NCI-H1417 treated with DMSO at 0.1 percent for 48 hours (cell line): ENCODE measurements at places on chromosomes 16 and 17.

DNA sequence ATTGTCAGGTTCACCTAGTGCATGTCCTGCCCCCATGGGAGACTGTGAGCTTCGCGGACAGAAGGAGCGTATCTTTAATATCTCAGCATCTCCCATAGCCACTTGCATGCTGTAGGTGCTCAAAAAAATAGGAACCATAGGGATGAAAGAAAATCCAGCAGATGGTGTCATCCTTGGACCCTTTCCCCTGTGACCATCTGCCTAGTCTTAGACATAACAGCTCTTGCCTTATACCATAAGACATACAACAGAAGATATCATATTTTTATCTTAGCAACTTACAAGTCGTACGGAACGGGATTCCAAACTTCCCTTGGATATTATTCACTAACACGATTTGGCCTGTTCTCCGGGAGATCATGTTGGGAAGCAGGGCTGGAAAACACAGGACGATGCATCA lies 14.5 kb downstream of the DHRS7C start:
- no peak for DNase-seq

DNA sequence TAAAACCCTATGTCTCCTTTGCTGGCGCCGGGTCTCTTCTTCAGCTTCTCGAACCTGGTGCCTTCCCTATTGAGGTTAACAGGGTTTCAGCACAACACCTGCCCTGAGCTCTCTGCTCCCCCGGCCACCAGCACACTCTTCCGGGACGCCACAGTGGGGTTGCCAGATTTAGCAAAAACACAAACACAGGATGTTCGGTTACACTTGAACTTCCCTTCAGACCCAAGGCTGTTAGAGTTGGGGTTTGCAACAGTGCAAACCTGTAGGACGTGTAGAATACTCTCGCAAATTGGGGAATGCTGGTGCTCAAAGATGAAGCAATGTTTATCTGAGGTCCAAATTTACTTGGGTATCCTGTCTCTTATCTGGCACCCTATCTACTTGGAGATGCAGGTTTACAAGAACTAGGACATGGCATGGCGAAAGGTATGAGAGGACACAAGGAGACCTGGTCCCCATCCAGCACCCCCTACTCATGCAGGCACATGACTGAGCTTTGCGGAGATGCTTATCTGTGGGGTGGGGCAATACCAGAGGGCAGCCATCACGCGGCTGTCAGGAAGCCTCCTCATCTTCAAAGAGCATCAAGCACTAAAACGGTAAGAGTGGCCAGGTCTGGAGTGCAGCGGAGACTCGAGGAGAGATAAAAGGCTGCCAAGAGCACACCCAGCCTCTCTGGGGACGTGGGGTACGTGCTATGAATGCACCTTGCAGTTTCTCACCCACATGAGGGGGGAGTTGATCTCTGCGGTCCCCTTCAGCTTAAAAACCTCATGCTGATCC lies 52.8 kb downstream of the SDK2 start:
- DNase-seq = no peak

DNA sequence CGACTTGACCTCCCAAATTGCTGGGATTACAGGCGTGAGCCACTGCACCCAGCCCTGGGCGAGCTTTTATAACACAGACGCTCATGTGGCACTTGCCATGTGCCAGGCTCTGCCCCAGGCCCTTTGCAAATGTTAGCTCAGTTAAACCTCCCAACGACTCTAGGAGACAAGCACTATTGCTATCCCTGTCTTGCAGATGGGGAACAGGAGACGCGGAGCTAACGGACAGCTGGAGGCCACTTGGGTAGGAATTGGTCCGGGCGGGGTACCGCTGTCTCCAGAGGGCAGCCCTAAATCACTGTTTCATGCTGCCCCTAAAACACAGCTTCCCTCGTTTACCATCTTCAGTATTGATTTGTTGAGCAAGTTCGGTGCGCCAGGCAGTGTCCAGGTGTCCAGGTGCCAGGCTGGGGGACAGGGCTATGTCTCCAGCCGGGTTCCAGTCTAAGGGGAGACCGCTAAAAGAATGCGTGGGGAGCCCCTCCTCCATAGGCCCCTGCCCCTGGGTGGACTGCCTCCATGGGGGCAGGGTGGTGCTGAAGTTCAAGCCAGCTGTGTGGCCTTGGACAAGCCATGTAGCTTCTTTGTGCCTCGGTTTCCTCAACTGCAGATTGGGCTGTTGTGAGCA lies 23.7 kb downstream of the TMEM235 start:
- DNase-seq = no peak

- no peak for DNase-seq
Measured at GRCh38 chr17:15920758-15921239, 24.1 kb upstream of the ADORA2B start.

DNA sequence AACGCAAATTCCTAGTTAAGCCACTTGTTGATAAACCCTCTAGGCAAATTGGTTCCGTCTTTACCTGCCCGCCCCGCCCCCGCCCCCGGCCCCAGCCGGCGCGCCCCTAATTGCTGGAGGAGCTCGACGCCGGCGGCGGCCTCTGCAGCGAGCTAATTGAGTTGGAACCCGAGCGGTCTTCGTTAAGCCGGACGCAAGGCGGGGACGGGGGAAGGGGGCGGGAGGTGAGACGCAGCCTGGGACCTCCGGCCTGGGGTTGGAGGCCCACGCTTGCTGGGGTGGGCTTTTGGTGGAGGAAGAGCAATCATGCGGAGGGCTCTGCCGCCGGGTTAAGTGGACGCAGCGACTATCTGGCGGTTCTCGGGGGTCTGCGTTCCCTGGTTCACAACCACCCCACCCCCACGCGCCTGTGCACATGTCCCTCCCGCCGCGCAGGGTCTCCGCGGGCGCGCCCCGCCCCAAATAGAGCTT lies 12.7 kb upstream of the FOXF1 start:
- DNase-seq = no peak

DNA sequence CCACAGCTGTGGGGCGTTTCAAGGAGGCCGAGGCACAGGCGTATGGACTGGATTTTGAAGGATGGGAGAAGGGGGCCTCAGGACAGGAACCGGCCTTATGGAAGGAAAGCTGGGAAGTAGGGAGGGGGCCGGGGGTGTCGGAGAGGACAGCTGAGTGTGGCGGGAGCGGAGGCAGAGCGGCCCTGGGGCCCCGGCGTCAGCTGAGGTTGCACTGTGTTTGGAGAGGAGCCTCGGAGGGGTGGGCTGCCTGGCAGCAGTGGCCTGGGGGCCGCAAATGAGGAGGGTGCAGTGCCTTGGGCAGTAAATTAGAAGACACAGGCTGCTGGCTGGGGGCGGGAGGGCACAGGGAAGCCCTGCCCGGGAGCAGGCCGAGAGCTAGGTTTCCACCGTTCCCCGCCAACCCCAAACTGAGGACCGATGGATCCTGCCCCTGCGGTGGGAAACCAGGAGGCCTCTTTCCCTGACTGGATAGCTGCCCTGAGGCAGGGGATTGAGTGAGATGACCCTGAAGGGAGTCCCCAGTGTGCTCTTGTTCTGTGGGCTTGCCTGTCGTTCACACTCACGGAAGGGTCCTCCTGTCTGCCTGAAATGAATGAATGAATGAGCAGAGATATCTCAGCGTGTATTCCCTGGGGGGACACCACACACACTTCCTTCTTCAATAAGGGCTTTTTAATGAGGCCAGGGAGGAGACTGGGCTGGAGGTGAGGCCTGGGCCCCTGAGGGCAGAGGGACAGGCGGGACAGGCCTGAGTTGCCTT lies 18.4 kb downstream of the FOXJ1 start:
- no peak for DNase-seq

- DNase-seq = no peak
Measured at GRCh38 chr16:50528820-50529219, 19.4 kb upstream of the NKD1 start.

GRCh38 chr16:11312718-11313492 lies 31.8 kb upstream of the PRM1 start:
- DNase-seq = no peak

DNA sequence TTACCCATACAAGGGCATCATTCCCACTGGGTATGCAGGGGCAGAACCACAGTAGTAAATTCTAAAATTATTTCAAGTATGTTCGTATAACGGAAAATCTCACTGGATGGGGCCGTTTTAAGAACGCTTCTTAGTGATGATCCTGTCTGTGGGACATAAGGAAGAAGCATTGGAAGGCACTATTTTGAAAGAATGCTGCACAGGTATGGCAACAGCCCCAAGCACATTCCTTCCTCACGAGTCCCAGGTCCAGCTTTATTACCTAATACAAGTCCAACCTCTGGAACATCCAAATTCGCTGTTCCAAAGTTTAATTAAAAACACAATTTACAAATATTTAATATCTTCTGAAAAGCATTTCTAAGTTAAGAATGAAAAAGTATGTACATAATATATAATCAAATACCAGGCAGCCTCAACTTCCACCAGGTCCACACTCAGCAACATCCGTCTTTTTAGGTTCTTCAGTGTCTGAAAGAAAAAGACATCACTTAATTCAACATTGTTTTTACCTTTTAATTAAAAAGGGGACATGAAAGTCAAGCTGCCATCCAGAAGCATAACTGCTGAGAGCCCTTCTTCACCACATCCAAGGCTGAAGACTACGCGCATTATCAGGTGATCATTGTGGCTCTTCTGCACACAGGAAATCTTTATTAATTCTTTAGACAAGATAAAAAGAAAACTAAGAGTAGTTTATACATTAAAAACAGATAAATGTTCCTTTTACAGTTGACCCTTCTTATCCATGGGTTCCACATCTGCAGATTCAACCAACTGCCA lies 49.8 kb downstream of the BRD7 start:
- no peak for DNase-seq

DNA sequence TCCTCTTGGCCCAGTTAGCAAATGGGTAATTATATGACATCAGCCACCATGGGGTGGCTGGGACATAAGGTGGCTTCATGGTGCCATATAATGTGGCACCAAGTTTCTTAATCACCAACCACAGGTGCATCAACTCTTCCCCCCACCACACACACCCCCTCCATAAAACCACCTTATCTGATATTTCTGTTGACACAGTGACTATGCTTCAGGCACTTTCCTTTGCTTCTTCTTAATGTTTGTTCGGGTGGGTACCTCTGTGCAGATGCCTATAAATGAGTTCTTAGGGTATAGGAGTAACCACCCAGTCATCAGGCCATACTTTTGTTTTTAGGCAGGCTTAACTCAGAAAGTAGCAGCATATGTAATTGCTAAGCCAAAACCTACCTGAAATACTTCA lies 29.5 kb downstream of the RNF43 start:
- no peak for DNase-seq

DNA sequence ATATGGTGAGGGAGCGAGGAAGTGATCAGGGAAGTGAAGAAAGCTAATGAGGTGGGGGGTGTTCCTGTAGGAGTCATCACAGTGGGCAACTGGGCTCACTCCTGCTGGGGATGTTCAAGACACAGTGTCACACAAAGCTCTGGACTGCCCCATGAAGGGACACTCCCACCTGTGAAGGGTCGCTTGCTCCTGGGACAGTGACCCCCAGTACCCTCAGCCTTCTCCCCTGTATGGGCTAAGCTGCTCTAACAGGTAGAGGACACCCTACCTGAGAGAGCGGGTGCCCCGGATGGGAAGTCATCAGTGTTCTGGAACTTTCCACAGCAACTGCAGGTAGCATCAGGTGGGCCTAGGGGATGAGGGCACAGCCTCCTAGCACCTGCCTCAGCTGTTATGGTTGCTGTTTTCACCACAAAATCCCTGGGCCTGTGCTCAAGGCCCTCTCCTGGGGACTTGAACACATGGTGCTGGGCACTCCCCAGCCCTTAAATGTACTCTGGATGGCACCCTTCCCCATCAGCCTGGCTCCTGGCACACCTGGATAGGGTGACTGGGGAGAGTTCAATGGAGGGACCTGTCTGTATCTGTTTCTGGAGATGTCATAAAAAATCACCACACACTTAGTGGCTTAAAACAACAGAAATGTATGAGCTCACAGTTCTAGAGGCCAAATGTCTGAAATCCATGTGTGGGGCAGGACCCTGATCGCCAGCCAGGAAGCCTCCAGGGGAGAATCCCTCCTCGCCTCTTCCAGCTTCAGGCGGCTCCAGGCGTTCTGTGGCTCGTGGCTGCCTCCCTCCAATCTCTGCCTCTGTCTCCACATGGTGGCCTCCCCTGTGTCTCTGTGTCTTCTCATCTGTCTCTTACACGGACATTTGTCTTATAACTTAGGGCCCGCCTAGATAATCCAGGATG lies 104.0 kb upstream of the CDH5 start:
- DNase-seq = no peak

GRCh38 chr17:79745641-79746105 lies 14.9 kb downstream of the ENPP7 start:
- DNase-seq = no peak

- DNase-seq = no peak
Measured at GRCh38 chr17:63697341-63698286, 2.3 kb downstream of the LIMD2 start.
